NCI-H1436 (cell line): ENCODE measurements at places on chromosomes 1 and 21.

DNA sequence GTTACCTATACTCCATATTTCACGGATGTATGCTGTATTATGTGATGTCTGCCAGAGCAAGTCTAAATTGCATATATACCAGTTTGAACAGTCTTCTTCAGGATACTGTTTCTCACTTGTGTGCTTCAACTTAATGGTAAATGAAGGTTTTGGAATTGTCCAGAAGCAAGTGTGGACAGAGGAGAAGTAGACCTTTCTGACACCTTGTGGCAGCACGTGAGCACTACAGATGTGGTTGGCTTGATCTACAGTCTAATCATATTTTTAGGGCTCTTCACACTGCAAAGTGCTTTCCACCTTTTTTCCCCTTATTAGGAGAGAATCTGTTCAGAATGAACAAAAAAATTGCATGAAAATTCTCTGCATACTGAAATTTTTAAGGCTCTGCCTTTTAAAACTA lies 10.9 kb downstream of the MORC3 start:
- peak; percentile 3 for DNase-seq

- no peak for DNase-seq
Observed at GRCh38 chr1:186888367-186888766, 59.6 kb downstream of the PLA2G4A start.

GRCh38 chr1:54460351-54460750 lies 54.2 kb upstream of the SSBP3 start:
- DNase-seq = no peak

GRCh38 chr1:33078030-33078591 lies 2.8 kb upstream of the AZIN2 start:
- no peak for DNase-seq

DNA sequence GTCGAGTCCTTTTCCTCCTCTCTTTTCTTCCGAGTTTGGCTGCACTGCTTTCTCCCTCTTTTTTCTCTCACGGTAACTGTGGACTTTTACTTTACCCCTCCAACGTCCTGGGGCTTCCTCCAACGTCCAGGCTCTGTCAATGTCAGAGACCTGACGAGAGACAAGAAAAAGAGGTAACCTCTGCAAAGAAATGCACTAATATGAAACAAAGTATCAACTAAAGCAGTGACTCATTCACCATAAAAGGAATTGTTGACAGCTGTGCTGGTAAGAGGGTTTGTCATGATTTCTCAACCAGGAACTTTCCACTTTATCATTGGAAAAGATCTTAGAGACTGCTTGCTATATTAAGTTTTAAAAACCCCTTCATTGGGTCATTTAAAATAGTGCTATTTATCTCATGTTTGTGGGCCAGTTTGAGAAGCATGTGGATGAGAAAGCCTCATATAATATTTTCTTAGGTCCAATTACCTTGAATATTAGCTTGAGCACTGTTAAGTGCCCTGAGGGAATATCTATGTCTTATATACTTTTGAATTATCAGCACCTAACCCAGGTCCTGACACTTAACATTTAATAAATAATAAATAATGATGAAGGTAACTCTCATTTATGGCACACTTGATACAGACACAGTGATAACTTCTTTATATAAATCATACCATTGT lies at the start of gene GBP2:
Gene GBP2, minus strand, starts transcription at position 202 of the 668 bp plus-strand sequence. CDS start 4,148 bp downstream, outside the sequence.
- DNase-seq = no peak

- DNase-seq = no peak
Observed at GRCh38 chr1:167440345-167440744, 78.0 kb downstream of the CD247 start.

DNA sequence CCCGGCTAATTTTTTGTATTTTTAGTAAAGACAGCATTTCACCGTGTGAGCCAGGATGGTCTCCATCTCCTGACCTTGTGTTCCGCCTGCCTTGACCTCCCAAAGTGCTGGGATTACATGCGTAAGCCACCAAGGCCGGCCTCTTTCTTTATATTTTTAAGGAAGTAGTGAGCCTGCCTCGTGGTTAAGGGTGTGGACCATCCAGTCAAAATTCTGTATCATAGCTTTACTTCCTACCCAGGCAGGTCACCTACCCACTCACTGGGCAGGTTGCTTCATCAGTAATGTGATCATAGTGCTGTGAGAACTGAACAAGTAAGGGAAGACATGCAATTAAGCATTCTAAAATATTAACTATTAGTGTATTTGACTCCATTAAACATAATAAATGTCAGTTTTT lies 8.1 kb upstream of the ACOT7 start:
- no peak for DNase-seq

GRCh38 chr1:109895720-109896504 lies 14.7 kb upstream of the CSF1 start:
- no peak for DNase-seq
